ENCODE measurements at places on chromosomes 1 and 21. TPM values are rescaled to one million over a fixed set of nuclear protein-coding genes. Genes with fewer than 3 reads are reported as not detected.

DNA sequence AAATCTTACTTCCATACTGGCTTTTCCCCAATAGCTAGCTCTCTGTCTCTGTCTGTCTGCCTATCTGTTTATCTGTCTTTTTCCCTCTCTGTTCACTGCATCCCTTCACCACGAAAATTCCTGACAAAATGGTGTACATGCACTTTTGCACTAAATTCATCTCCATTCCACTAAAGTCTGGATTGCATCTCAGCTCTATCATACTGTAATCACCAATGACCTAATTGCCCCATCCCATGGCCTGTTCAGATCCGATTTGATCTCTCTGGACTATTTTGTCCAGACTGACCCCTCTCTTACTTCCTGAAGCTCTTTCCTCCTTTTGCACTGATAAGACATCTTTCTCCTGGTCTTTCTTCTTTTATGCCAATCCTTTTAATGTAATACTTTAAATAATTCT lies 112.5 kb upstream of the USH2A start:
- no peak for DNase-seq
- no peak overlapping the region for H3K27ac ChIP-seq
- H3K4me3 ChIP-seq, result no peak overlapping the region
- H3K36me3 ChIP-seq, result no peaks in the 10 kb centered on the region

- no peak overlapping the region for H3K27ac ChIP-seq
- no peak for DNase-seq
- H3K36me3 ChIP-seq, result peaks cover 3% of the 10 kb centered on the region
- H3K4me1 ChIP-seq, result peaks cover 10% of the 10 kb centered on the region
These were observed 62.8 kb upstream of the COL11A1 start for GRCh38 chr1:103171041-103171590.

The CDC14A gene
- 1.4 TPM for total RNA-seq

DNA sequence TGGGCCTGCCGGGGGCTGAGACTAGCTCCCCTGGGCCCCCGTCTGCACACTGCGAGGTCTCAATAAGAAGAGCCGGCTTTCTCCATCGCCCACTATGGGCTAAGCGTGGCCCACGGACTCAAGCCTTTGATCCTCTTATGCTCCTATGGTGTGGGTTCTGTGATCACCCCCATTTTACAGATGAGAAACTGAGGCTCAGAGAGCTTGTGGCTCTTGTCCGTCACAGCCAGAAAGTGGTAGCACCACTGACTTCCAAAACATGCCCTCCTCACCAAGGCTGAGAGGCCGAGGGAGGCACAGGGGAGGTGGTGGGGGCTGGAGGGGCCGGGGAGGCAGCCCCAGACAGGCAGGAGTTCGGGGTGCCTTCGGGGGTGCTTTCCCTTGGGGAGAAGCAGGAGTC lies 39.0 kb upstream of the CASZ1 start:
- H3K36me3 ChIP-seq, result peaks cover 2% of the 10 kb centered on the region
- DNase-seq, result no peak
- peaks cover 5% of the 10 kb centered on the region for H3K4me1 ChIP-seq
- no peak overlapping the region for H3K4me3 ChIP-seq
- peaks cover 20% of the 10 kb centered on the region for H3K27me3 ChIP-seq

- peaks cover 9% of the 10 kb centered on the region for H3K27me3 ChIP-seq
- H3K36me3 ChIP-seq, result no peaks in the 10 kb centered on the region
- no peak overlapping the region for H3K27ac ChIP-seq
- H3K4me3 ChIP-seq, result no peak overlapping the region
- no peaks in the 10 kb centered on the region for H3K4me1 ChIP-seq
These were observed 2.8 kb downstream of the ELAVL4 start for GRCh38 chr1:50111503-50111902.

DNA sequence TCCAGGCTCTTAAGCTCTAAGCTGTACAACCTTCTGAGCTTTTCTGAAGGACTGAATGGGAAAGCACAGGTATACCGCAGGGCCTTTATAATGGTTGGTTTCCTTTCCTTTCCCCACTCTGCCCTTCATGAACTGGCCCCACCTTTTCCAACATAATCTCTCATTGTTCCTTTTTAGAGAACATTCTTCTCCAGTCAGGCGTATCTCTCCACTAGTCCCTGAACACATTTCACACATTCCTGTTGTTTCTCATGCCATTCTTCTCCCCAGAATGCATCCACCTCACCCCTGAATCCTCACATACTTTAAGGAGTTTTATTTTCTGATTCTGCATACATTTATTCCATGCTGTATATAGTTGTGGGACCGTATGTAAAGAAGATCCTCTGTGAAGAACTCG lies 41.3 kb downstream of the PGM1 start:
- peaks cover 20% of the 10 kb centered on the region for H3K4me1 ChIP-seq
- no peak overlapping the region for H3K27ac ChIP-seq

The RAD54L gene
- 9.9 TPM for total RNA-seq

DNA sequence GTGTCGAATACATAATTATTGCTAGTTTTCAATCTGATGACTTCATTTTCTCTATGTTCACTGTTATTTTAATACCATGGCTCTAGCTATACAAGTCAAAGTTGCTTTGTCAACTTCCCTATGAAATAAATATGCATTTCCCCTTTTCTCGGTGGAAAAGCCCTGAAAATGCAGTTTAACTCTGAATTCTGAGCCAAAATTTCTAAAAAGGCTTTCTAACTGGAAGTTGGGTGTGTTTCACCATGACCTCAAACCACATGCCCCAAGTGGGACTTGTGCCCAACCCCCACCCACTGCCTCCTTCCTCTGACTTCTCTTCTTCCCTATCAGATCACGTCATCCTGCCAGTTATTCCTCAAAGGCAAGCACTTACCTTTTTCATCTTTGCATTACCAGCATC lies 8.9 kb downstream of the MKNK1 start:
- no peak overlapping the region for H3K4me3 ChIP-seq
- H3K27ac ChIP-seq, result no peak overlapping the region
- no peaks in the 10 kb centered on the region for H3K27me3 ChIP-seq
- peaks cover 8% of the 10 kb centered on the region for H3K4me1 ChIP-seq
- H3K36me3 ChIP-seq, result peaks cover 28% of the 10 kb centered on the region
- no peak for DNase-seq

GRCh38 chr1:172578586-172578985 lies 45.6 kb downstream of the SUCO start:
- H3K27me3 ChIP-seq, result no peaks in the 10 kb centered on the region
- no peak for DNase-seq
- peaks cover 17% of the 10 kb centered on the region for H3K4me1 ChIP-seq
- no peak overlapping the region for H3K27ac ChIP-seq
- H3K4me3 ChIP-seq, result no peak overlapping the region

The CHD5 gene
- total RNA-seq, result 0.23 TPM

- no peak overlapping the region for H3K27ac ChIP-seq
- no peak for DNase-seq
- H3K27me3 ChIP-seq, result peaks cover 10% of the 10 kb centered on the region
- H3K36me3 ChIP-seq, result no peaks in the 10 kb centered on the region
- peaks cover 8% of the 10 kb centered on the region for H3K4me1 ChIP-seq
These were observed 39.0 kb upstream of the PPM1J start for GRCh38 chr1:112754116-112754628.

DNA sequence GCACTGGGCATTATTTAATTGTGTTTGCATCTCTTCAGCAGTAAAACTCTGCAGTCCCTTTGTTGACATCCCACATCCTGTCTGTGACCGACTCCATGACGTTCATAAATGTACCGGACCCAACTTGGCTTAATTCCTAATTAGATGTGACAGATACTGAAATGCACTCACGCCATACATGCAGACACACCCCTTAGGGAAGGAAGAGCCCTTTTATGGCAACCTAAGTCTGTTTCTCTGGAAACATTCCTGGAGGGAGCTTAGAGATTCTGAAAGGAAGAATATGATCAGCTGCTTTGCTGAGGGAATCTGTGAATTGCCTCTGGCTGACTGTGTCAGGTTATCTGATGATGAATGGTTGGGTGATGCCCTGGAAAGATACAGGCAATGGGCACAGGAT lies 33.4 kb downstream of the ADAMTS5 start:
- H3K27me3 ChIP-seq, result no peaks in the 10 kb centered on the region
- H3K27ac ChIP-seq, result no peak overlapping the region
- H3K36me3 ChIP-seq, result peaks cover 22% of the 10 kb centered on the region
- H3K4me1 ChIP-seq, result peaks cover 12% of the 10 kb centered on the region
- H3K4me3 ChIP-seq, result no peak overlapping the region

DNA sequence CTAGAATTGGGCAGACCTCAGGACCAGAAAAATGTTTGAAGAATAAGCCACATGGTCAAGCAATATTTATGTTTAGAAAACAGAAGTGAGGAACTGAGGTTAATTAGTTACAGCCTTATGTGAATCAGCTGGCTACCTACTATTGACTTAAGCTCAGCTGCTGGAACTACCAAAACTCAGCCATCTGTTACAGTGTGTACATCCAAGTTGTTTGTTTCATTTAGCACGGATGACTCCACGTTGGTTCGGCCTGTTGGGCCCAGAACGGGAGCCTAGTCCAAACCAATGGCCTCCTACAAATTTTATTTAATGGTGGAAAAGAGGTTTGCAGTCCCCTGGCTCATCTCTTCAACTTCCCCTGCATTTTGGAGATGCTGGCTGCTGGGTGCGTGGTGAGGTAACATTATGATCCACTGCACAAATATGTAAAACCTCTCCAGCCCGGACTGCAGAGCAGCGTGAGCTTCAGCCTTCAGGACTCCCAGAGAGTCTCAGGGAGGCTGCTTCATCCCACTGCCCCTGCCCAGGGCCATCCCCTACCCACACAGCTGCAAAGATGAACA lies 143.4 kb downstream of the ZZZ3 start:
- H3K4me1 ChIP-seq, result peaks cover 26% of the 10 kb centered on the region
- no peaks in the 10 kb centered on the region for H3K27me3 ChIP-seq
- no peaks in the 10 kb centered on the region for H3K36me3 ChIP-seq
- DNase-seq, result no peak
- no peak overlapping the region for H3K4me3 ChIP-seq
- peak overlapping the region; percentile 84 for H3K27ac ChIP-seq

DNA sequence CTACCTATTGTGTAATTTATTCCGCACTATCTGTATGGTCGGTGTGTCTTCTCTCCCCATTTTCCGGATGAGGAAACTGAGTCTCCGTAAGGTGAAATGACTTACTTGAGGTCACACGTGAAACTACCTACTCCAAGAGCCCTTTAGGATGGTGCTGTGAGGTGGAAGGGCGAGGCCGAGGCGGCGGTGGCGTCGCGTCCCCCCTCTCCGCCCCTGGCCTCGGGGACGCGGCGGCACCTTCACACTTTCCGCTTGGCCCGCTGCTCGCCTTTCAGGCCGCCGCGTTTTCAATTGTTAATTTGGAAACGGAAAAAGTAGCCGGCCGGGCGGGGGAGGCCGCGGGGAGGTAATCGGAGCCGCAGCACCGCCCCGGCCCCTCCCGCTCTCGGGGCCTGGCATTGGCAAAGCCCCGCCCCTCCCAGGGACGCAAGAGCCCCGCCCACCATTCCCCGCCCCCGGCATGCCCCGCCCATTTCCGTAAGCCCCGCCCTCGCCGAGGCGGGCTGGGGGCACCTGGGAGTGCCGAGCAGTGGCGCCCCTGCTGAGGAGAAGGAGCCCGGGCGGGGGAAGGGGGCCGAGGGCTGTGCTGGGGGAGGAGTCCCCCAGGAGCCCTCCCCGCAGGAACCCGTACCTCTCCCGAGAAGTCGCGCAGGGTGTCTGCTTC lies 18.6 kb downstream of the KCNQ4 start:
- DNase-seq, result no peak
- peaks cover 2% of the 10 kb centered on the region for H3K27me3 ChIP-seq
- H3K36me3 ChIP-seq, result no peaks in the 10 kb centered on the region
- peak overlapping the region; percentile 27 for H3K27ac ChIP-seq

DNA sequence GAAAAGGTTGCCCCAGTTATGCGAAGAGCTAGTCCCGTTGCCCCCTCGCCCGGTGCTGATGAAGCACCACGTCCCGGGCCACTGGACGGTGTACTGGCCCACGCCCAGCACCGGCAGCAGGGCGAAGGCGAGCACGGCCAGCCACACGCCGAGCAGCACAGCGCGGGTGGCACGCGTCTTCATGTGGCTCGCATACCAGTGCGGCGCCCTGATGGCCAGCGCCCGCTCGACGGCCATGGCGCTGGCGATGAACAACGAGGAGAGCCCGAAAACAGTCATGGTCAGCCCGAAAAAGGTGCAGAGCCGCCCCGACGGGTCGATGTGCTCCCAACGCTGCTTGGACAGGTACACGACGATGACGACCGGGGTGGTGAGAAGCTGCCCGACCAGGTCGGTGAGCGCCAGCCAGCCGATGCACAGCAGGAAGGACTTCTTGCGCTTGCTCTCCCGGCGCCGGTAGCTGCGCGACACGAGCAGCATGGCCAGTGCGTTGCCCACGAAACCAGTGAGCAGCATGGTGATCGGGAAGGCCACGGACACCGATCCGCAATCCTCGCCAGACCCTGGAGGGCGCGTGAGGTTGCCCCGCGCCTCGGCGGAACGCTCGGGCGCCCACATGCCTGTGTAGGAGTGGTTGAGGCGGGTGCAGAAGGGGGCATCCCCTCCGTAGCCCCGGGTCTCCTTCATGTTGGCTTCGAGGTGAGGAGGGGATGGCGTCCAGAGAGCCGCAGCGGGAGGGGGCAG lies 553 bp downstream of the PTGER3 start:
- peak overlapping the region; percentile 73 for H3K4me3 ChIP-seq
- no peaks in the 10 kb centered on the region for H3K36me3 ChIP-seq
- peaks cover 10% of the 10 kb centered on the region for H3K4me1 ChIP-seq
- peak; percentile 92 for DNase-seq

DNA sequence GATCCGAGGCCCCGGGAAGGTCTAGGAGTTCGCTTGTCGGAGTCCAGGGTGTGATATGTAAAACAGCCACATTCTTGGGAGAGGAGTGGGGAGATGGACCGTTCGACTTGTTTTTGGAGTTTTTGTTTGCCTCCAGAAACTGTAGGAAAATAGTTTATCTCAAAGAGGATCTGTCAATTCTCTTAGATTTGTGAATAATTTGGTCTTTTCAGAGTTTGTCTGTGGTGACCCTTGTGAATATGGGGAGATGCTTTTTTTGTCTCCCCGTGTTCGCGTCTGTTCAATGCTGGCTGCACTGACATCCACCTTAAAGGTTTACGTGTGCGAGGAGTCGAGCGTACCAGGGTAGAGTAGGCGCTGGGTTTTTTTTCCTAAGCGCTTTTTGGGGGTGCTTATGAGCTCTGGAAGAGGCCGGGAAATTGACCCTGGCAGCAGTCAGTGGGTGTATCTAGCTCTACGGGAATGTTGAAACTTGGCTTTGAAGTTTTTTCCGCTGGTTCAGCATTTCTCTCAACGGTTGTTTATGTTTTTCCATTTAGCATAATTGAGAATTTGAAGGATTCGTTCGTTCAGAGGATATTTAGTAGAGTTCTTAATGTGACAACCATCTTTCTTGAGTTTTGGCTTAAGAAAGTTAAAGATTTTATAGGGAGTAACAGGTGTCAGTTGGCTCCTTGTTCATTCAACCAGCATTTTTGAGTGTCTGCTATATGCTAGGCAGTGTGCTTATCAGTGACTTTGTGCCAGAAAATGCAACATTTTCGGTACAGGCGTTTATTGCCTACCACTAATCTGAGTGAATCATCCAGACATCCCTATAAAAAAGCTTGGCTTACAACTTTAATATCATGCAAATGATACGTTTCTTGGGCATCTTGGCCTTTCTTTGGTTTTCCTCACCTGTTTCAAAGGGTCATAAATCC lies 1.2 kb downstream of the SZRD1 start:
- H3K27me3 ChIP-seq, result no peaks in the 10 kb centered on the region
- DNase-seq, result no peak
- peaks cover 3% of the 10 kb centered on the region for H3K36me3 ChIP-seq
- H3K4me3 ChIP-seq, result peak overlapping the region; percentile 95

GRCh38 chr21:17472592-17473271 lies 40.1 kb upstream of the CXADR start:
- no peak overlapping the region for H3K27ac ChIP-seq
- DNase-seq, result no peak
- H3K27me3 ChIP-seq, result peaks cover 5% of the 10 kb centered on the region
- H3K4me1 ChIP-seq, result peaks cover 1% of the 10 kb centered on the region
- H3K36me3 ChIP-seq, result peaks cover 1% of the 10 kb centered on the region

GRCh38 chr1:95924684-95925083 lies 690.7 kb downstream of the RWDD3 start:
- peaks cover 1% of the 10 kb centered on the region for H3K27me3 ChIP-seq
- no peak overlapping the region for H3K4me3 ChIP-seq
- DNase-seq, result no peak
- no peaks in the 10 kb centered on the region for H3K36me3 ChIP-seq
- no peaks in the 10 kb centered on the region for H3K4me1 ChIP-seq

All from chondrocyte (in vitro differentiated cells).